ENCODE measurements at places on chromosomes 16 and 17.

DNA sequence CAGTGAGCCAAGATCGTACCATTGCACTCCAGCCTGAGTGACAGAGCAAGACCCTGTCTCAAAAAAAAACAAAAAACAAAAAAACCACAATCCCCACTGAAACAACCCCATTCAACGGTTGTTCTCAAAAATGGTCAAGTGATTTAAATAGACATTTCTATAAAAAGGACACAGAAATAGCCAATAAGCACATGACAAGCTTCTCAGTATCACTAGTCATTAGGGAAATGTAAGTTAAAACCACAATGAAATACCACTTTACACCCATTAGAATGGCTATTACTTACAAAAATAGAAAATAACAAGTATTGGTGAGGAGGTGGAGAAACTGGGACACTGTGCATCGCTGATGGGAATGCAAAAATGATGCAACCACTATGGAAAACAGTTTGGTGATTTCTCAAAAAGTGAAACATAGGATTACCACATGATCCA, 26.6 kb upstream of the MYLK3 start:
- no peak for DNase-seq

DNA sequence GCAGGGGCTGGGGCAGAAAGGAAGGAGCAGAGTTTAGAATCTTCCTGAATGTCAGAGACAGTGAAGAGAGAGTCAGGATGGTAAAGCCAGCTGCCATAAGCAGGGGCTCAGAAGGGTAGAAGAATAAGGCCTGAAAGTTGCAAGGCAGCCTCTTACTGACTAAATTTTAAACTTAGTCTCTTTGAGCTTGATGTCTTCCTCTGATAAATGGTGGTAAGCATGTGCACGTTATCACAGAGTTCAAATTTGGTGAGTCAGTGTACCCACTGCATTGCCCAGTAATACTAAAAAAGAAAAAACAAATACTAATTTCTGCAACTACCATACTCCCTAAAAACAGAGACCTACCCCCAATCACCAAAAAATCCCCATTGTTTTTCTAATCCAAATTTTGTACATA, 45.2 kb downstream of the SIAH1 start:
- no peak for DNase-seq

DNA sequence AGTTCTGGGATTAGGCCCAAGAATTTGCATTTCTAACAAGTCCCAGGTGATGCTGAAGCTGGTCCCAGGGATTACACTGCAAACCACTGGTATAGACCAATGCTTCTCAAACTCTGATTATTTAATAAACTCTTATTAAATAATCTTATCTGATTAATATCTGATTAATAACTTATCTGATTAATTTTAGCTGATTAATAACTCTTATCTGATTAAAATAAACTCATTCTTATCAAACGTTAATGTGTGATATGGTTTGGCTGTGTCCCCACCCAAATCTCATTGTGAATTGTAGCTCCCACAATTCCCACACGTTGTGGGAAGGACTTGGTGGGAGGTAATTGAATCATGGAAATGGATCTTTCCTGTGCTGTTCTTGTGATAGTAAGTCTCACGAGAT, 78.6 kb upstream of the TANC2 start:
- no peak for DNase-seq

- no peak for DNase-seq
Measured at GRCh38 chr17:39745335-39746144, 7.8 kb downstream of the GRB7 start.

DNA sequence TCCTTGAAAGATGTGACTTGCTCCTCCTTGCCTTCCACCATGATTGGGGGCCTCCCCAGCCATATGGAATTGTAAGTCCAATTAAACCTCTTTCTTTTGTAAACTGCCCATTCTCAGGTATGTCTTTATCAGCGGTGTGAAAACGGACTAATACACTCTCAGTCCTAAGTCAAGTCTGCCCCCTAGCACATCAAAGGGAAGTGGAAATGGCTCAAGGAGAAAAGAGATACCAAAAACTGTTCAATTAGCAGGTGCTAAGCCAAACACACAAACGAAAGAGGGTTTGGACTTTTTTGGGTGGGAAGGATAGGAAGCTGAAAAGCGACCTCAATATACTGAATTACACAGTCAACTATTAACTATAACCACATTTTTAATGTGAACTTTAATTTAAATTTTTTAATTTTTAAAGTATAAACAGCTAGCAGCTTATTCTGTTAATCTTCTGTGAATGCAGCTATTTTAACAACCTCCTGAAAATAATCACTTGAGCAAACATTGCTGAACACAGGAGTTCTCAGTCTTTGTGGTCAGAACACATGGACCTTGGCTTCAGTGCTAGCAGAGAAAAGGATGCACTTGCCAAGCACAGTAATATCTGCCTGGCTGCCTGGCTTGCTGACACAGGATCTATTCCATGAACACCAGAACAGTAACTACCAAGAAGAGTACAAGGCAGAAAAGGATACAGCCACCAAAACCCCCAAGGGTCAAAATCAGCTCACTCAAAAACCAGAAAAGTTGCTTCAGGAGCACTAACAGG, 10.9 kb downstream of the ZNF18 start:
- no peak for DNase-seq

GRCh38 chr16:29765167-29766032, 12.7 kb upstream of the ZG16 start:
- no peak for DNase-seq

DNA sequence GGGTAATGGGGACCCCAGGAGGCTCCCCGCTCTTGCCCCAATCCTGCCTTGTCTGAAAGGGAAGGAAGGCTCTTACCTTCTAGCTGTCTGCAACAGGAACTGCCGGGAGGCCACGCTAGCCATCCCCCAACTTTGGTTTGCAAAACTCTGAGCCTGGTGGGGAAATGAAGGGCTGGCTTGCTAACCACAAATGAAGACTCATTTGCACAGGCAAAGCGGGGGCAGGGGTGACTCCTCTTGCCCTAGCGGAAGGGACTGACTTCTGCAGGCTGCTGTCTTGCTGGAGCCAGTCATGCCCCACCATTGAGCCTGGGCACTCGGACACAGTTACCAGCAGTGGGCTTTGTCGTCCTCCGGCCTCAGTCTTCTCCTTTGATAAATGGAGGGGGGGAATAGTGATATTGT, 52.6 kb downstream of the PLCG2 start:
- no peak for DNase-seq

DNA sequence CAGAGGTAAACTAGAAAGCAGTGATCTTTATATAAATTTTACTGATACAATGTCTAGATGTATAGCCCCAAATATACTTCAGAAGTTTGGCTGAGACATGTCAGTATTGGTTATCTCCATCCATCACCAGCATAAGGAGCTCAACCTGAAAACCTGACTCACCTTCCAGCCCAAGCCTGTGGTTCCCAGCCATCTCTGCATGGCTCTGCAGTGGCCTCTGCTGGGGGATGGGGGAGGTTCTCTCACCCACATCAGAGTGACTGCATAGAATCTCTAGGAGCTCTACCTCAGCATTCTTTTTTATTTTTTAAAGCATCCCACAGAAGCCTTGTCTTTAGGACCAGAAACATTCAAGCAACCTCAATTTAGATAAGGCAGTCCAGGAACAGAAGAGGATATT, 27.3 kb downstream of the USP7 start:
- no peak for DNase-seq

DNA sequence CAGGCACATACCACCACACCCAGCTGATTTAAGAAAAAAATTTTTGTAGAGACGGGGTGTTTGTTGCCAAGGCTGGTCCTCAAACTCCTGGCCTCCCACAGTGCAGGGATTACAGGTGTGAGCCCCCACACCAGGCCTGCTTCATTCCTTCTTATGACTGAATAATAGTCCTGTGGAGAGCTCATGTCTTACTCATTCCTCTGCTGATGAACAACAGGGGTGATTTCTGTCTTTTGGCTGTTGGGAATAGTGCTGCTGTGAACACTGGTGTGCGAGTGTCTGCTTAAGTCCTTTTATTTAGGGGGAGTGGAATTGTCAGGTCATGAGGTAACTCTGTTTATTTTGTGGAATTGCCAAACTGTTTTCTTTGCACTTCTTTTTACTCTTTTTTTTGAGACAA, 2.7 kb upstream of the CTRB1 start:
- DNase-seq, result no peak

DNA sequence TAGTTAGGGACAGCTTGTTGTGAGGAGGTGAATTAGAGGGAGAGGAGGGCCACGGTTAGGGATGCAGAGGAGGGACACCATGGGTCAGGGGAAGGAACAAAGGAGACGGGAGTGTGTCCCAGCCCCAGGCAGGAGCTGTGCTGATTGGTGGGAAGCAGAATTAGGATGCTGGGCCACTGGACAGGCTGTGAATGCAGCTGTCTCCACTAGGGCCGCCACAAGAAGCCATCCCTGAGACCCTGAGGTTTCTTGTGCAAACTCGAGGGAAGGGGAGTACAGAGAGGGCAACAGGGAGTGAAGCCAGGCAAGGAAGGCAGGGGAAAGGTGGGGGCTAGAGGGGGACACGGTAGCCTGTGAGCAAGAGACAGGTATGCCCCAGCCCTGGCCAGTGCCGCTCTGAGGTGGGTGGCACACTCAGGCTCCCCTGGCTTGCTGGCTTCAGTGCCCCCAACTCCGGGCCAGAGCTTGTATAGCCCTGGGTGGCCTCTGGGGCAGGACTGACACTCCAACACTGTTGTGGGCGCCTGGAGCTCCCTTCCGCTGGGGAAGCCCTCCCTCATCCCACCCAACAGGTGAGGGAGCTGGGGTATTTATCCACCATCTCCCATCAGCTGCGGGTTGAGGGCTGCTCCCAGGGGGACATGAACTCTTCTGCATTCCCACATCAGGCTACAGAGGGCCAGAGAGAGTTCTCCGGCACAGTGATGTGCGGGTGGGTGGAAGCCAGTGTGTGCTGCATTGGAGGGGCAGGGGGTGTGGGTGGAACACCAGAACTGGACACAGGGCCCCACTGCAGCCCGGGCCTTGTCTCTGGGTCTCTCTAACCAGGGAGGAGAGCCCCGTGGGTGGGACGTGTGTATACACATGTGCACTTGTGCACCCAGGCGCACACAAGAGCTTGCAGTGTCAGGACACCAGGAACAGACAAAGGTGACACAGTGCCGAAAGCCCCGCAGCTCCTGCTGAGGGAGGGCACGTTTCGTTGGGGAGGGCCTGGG, 8.3 kb upstream of the SPPL2C start:
- no peak for DNase-seq

GRCh38 chr16:21560462-21560861, 38.9 kb upstream of the METTL9 start:
- DNase-seq, result no peak

DNA sequence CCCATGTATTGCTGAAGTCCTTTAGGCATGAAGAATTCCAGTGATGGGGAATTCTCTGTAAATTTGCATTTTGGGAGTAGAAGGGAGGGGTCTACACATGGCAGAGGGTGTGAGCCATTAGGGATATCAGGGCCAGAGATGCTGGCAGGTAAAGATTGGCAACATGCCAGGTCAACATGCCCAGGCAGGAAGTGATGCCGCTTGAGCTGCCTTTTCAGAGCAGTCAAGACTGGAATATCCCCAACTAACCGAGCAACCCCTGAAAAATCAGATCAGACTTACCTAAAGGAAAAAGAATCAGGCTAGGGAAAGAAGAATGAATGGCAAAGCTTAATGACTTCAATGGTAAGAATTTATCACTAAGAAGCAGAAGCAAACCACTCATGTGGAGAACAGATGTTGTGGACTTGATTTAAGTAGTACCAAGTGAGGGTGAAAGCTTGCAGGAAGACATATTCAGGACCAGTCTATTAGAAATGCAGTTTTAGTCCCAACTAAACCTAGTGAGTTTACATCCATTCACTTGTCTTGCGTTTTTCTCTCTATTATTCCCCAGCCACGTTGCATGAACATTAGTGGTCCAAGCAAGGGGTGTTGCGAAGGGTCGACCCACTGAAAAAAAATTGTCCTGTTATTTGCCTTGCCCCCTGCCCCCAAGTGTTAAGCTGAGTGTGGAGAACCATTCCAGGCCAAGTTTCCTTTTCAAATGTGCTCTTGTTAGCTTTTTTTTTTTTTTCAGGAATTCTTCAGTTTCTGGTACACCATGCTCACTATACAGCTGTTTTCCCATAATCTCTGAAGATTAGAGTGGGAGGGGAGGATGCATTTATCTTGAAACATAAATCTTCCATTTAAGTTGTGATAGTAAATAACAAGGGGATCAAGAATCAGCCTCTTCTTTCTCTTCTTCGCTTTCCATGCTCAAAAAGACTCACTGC, 105.2 kb downstream of the ABCA8 start:
- DNase-seq, result no peak

- DNase-seq, result no peak
Measured at GRCh38 chr17:66135219-66135618, 56.7 kb downstream of the CEP112 start.

DNA sequence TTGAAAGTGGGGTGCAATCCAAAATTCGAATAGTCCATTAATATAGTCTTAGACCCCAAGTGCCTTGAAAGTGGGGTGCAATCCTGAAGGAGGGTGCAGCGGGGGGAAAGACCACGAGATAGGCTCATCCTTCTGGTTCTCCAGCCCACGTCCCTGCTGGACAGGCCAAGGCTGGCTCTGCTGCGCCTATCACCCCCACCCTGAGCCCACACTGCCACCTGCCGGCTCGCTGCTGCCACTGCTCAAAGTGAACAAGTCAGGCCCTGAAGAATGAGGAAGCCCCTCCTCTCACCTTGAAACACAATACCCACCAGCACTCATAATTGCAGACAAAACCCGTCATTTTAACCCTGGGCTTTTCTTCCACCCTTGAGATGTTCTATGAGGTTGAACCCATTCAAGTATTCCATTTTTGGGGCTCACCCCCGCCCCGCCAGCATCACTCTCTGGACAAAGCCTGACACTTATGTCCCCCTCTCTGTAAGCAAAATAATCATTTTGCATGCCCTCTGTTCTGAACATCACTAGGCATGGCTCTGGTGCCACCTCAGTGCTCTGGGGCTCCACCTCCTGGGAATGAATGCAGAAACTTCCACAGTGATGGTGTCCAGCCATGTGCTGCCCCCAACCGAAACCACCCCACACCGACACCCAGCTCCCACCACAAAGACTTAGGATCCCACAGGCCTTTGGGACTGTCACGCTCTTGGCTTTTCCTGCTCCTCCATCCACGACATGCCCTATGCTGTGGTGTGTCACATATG, 56.8 kb downstream of the BEAN1 start:
- no peak for DNase-seq

DNA sequence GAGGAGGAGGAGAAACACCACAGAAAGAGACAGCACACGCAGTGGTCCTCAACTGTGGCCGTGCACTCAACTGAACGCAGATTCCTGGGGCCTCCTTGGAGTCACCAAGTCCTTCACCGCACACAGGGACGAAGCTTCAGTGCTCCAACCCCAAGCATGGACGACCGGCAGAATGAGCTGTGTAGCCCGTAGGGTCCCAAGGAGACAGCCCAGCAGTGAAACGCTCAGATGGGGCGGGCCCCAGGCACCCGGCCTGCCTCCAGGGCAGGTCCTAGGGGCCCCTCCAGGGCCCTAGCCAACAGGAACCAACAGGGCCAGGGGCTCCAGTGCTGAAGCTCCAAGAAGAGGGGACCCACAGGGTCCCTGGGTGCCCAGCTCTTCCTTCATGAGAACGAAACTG, 13.2 kb downstream of the RAB40B start:
- DNase-seq, result no peak

- DNase-seq, result no peak
Measured at GRCh38 chr17:35717475-35717874, 14.0 kb upstream of the RASL10B start.

GRCh38 chr17:1414001-1414574, 14.1 kb upstream of the YWHAE start:
- no peak for DNase-seq

Measured in NCI-H446 treated with DMSO at 0.1 percent for 48 hours (cell line).